ENCODE measurements at places on chromosomes 4 and X. TPM values are rescaled to one million over a fixed set of nuclear protein-coding genes. Genes with fewer than 3 reads are reported as not detected.

DNA sequence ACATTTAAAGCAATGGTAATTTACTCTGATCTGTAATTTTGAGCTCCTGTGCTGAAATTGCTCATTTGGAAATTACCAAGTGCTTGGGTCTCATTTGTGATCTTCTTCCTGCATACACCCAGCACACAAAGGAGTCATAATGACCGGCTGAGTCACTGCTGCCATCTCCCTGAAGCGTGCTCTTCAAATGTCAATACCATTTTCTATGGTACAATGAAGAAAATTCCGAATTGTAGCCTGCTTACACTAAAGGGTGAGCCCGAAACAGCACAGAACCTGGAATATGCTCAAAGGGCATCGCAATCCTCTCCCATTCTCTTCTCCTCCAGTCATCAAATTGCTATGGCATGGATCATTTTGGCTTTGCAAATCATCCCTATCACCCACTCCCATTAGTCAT, 140.5 kb downstream of the GRIA3 start:
- DNase-seq = no peak

- DNase-seq = no peak
Observed at GRCh38 chrX:57353472-57354132, 67.1 kb downstream of the FAAH2 start.

DNA sequence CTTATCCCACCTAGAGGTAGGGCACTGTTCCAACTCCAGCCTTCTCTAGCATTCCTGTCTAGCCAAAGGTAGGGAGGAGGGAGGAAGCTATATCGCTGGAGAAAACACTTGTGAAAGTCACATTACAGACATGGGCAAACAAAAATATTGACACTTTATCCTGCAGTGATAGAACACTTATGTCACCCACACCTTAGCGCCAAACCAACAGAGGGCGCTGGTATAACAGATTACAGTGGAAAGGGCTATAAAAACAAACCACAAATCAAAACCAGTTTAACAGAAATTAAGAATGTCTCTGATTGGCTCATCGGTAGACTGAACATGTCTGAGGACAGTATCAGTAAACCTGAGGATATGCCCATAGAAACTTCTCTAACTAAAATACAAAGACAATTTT, 451.3 kb downstream of the TLL1 start:
- no peak for DNase-seq

Gene HSD17B10
- total RNA-seq = 97.4 TPM

DNA sequence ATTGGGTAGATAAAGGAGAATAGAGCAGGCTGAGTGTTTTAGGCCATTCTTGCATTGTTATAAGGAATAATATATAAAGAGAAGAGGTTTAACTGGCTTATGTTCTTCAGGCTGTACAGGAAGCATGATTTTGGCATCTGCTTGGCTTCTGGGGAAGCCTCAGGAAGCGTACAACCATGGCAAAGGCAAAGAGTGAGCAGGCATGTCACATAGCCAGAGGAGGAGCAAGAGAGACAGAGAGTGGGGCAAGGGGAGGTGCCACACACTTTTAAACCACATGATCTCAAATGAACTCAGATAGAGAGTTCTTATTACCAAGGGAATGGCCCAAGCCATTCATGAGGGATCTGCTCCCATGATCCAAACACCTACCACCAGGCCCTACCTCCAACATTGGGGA, 4.4 kb upstream of the METTL14 start:
- DNase-seq = no peak

DNA sequence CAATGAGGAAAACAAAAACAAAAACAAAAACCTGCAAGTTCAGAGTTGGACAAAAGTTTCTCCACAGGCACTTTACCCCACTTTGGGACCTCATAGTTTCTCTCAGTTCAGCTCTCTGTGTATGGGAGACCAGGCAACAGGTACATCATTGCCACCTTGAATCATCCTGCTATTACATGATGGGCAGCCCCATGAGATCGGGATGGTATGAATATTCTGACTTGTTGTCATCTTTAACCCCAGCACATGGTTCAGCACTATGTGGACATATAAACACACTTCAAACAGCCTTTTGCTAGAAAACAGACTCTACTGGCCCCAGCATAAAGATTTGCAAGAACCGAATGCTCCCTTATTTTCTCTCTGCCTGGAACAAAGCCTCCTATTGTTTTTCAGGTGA, 176.9 kb upstream of the SCML1 start:
- no peak for DNase-seq

DNA sequence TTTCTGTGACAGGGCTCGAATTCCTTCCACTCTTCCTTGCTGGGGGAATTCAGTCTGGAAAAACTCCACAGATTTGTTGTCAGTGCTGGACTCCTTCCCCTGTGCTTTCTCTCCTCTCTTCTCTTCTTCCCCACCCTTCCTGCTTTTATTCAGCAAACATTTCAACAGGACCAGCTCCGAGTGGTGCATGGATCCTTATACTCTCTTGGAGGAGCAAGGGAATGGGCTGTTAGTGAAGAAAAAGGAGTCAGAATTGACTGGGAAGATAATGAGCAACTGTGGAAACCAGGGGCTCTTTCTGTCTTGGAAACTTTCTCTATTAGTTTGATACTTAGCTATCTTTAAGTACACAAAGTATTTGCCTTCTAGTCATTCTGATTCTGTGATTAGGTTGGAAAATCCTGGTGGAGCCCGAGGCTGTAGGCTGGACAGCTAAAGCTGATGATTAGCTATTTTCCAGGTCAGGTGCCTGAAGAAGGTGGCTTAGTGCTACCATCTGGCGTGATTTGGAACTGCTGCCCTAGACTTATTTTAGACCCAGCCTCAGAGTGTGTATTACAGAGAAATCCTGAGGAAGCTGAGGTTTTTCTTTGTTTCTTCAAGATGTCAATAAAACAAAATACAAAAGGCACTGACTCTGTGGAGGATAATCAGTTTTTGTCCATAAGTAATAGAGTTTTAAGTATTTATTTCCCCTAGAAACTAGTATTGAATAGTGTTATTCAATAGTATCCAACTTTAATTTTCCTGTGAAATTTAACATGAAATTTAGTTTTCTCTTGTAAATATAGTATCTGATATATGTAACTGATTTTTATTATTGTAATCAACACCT, 38.4 kb downstream of the NAP1L5 start:
- DNase-seq = peak; percentile 45

DNA sequence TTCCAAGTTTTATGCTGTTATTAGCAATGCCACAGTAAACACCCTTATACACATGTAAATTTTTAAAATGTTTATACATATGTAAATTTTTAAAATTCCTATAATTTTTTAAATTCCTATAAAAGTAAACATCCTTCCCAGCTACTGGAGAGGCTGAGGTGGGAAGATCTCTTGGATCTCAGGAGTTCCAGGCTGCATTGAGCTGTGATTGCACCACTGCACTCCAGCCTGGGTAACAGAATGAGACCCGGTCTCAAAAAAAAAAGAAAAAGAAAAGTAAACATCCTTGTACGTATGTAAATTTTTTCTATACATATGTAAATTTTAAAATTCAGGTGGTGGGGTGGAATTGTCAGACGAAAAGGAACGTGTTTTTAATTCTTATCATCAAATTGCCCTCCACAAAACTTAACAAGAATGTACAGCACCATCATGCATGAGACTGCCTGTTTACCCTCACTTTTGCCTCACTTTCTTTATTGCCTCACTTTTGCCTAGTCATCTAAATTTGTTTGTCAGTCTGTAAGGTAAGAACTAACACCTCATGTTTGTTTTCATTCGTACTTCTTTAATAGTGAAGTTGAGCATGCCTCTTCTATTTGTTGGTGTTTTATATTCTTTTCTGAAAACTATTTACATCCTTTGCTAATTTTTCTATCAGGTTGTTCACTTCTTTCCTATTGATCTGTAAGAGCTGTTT, 8.0 kb downstream of the SLC7A3 start:
- DNase-seq = no peak

GRCh38 chrX:108737754-108738153, 1.4 kb upstream of the IRS4 start:
- DNase-seq = no peak

DNA sequence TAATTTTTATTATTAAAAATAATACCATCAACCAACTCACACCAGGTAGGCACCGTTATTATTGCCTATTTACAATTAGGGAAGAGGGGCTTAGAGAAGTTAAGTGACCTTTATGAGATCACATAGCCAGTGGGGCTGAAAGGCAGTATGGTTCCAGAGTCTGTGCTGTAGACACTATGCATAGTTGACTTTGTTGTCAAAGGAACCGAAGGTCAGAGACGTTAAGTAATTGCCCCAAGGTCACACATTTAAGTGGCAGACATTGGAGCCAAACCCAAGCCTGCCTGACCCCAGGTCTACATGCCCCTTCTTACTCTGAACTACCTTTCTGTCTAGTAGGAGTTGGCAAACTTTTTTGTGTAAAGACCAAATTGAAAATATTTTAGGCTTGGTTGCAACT, 36.4 kb downstream of the RHOH start:
- no peak for DNase-seq

DNA sequence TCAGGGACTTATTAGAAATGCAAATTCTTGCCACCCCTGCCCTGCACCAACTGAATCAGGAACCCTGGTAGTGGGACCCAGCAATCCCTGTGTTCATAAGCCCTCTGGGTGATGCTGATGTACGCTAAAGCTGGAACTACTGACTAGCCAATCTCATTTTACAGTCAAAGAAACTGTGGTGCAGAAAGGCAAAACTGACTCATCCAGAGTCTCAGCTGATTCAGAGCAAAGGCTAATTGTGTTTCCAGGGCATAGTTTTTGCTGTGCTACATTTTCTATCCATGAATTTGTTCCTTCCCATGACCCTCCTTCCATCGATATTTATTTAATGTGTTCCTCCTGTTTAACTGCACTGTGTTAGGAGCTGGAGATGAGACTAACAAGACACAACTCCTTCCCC, 207.5 kb downstream of the REPS2 start:
- DNase-seq = no peak

DNA sequence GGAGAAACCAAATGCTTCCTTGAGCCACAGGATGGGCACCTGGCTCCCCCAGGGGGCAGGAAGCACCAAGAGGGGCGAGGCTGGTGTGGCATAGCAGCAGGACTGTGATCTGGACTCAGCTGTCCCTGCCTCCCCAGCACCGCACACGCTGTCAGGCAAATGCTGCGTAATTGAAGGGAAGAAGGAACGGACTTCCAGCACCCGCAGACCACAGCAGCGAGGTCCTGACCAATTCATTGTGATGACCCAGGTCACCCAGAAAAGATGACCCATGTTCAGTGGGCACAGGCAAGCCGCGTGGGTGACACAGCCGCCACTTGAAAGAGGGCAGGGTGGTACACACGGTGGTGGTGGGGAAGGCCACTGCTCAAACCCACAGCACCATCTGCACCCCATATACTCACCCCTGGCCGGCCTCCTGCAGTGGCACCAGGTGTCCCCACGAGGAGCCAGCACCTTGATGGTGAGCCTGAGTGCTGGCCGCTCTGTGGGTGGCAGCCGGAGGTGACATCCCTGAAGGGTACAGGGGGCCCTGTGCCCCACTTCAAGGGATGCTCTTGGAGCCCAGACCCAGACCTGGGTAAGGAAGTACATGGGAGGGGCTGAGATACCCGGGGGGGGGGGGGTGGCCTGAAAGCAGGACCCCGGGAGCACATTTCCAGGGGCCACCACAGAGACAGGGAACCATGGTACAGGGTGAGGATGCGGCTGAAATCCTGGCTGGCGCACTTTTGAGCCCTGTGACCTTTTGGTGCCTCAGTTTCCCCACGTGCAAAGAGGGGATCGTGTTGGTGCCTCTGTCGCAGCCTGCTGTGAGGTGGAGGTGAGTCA, 11.5 kb downstream of the NAT8L start:
- no peak for DNase-seq

Gene MAGEA8
- total RNA-seq = not detected

Gene C4orf36
- total RNA-seq = 0.71 TPM

Gene AKAP14
- not detected for total RNA-seq

Gene SAP30
- 17.0 TPM for total RNA-seq

DNA sequence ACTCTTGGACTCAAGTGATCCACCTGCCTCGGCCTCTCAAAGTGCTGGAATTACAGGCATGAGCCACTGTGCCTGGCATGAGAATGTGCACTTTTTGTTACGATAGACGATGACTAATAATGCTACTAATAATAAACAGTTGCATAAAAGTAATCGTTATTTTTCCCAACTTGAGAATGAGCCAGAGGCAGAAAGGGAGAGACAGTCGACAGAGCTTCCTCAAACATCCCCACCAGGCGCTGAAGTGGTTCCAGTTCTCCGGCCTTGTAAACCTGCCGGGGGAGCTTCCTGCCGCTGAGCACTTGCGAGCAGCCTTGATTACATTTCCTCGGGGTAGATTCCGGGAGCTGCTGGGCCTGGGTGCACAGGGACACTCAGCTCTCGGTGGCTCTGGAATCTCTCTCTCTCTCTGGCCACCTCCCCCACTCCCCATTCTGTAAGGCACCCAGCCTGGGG, 8.9 kb upstream of the HTRA3 start:
- DNase-seq = no peak

DNA sequence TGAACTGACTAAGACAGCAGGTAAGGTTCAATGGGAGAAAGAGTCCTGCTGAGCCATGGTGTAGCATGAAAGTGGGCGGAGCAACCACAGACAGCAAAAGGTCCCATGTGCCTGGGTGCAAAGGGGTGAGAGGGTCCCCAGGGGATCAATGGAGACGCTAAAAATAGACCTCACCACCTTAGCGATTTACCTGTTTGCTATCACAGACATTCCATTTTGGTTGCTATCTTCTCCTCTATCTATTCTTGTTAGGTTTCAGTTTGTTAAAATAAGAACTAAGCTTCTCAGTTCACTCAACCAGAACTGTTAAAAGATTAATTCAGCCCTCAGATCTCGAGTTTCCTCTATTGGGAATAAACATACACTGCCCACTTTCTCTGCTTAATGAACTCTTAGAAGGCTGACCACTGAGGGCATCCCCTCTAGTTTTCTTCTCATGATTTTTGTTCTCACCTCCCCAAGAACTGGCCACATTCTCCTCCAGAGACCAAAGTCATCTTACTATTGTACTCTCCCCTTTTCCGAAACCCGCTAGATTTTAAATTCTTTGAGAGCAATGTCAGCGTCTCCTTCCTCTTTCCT, 136.7 kb downstream of the PARM1 start:
- DNase-seq = no peak

Gene PABPC5
- total RNA-seq = 1.7 TPM

DNA sequence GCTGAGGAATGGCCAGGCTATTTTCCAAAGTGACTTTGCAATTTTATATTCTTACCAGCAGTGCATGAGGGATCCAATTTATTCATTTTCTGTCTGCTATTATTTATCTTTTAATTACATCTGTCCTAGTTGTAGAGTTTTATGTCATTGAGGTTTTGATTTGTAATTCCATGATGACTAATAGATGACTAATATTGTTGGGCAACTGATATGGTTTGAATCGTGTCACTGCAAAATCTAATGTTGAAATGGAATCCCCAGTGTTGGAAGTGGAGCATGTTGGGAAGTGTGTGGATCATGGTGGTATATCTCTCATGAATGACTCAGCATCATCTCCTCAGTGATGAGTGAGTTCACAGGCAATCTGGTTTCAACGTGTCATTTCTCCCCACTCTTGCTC, 201.5 kb downstream of the TBX22 start:
- no peak for DNase-seq
